NCI-H526 treated with DMSO at 0.1 percent for 48 hours (cell line): ENCODE measurements at places on chromosomes 13 and 19.

DNA sequence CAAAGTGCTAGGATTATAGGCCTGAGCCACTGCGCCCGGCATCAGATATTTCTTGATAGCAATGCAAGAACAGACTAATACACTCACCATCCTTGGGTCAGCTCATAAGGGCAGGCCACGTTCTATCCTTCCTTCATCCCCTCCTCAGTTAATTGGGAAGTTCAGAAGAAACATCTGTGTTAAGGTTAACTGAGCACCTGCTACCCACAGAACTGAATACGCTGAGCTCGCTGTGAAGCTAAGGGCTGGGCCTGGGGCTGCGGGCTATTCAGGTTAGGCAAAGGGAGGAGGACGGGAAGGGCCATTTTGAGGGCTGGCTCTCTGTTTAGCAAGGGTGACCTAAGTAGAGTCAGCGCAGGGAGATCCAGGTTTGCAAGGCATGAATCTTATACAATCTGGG lies 43.0 kb upstream of the UQCRFS1 start:
- no peak for DNase-seq

DNA sequence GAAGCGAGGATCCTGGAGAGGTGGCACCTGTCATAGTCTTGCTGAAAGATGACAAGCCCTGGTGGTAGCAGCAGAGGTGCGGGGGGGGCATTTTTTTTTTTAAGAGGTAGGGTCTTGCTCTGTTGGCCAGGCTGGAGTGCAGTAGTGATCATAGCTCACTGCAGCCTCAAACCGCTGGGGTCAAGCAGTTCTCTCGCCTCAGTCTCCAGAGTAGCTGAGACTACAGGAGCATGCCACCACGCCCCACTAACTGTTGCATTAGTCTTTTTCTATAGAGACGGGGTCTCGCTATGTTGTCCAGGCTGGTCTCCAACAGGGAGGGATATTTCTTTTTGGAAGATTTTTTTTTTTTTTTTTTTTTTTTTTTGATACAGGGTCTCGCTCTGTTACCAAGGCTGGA lies 3.3 kb downstream of the BAX start:
- DNase-seq = no peak

GRCh38 chr19:2290441-2291184 lies 8.6 kb upstream of the PEAK3 start:
- DNase-seq = no peak

DNA sequence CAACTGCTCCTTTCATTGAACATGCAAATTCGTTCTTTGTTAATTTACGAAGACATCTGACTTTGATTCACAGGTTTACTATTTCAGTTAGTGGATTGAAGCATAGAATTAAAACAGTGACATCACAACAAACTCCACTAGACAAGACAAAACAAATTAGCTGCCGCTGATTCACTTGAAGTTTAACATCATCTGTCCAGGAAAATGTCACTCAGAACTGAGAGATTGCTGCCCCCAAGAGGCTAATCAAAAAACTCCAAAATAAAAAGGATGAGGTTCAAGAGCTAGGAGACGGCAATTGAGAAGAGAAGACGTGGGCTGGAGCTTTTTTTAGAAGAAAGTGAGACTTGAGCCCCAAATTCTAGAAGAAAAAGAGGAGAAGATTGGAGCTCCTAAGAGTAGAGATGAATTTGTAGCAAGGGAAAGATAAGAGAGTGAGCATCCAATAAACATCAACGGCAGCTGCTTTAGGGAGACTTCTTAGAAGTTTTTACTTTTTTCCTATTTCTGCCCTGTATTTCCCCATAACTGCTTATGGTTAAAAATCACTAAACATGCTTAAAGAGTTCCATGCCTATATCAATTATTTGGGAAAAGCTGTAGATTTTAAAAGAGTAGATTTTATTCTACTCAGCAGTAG lies 40.8 kb upstream of the TPP2 start:
- DNase-seq = peak; percentile 28

GRCh38 chr13:58056426-58056825 lies 424.9 kb downstream of the PCDH17 start:
- DNase-seq = no peak
